ENCODE measurements at places on chromosomes 2 and 18.
A peak's percentile ranks its signal among the peaks of the same experiment; 100 is the strongest.

DNA sequence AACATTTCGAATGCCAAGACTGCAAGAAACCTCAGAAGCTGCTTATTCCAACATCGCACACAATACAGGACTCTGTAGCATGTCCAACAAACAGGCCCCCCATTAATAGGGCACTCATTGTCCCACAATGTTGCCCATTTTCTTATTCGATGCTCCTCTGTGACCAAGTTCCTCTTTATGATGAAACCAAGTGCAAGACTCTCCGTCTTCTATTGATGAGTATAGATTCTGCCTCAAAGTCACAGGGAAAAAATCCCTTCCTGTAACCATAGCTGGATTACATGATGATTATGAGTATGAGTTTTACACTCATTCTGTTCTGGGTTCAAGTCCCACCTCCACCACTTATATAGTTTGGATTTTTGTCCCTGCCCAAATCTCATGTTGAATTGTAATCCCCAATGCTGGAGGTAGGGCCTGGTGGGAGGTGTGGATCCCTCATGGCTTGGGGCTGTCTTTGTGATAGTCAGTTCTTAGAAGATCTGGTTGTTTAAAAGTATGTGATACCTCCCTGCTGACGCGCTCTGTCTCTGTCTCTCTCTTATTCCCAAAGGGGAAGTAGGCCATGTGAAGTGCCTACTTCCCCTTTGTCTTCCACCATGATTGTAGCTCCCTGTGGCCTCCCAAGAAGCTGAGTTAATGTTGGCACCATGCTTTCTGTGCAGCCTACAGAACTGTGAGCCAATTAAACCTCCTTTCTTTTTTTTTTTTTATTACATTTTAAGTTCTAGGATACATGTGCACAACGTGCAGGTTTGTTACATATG lies 148.7 kb downstream of the OSR1 start:
- no peak for DNase-seq

- peak; percentile 63 for DNase-seq
Measured at GRCh38 chr2:20106746-20107145, 55.3 kb upstream of the LAPTM4A start.

DNA sequence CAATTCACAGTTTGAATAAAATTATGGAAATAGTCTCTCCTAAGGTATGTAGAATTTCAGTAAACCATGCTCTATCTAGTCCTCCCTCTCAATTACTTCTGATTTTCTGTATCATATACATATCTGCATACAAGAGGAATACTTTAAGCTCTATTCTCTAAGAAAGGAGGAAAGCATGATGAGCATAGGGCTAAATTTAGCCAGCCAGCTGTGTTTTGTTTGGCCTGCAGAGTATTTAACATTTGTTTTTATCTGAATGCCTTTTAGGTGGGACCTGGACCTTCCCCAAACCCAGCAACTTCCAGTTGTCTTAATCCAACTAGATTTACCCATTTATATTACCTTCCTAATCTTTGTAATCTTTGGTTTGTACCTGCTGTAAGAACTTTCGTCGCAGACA lies 42.2 kb upstream of the FAM117B start:
- no peak for DNase-seq

DNA sequence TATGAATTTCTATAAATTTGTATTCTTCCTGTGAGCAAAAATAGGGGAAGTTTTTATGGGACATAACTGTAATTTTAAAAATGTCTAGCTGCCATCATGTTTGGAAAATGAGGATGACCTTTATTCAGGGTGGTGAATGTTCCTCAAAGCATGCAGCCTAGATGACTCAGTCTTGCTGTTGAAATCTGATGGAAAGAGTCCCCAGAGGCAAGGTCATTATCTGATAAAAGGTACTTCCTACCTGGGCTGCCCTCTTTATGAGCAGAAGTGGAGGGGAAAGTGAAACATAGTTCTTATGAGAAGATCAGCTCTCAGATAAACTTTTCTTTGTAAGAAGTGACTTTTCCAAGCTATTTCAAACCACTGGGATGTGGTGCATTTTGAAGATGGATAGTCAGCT lies 1144.7 kb upstream of the PIK3C3 start:
- no peak for DNase-seq

- no peak for DNase-seq
Measured at GRCh38 chr18:36307513-36307912, 10.0 kb downstream of the FHOD3 start.

GRCh38 chr2:68171684-68172083 lies 14.0 kb downstream of the PNO1 start:
- no peak for DNase-seq

- peak; percentile 67 for DNase-seq
Measured at GRCh38 chr18:3305354-3305762, 43.4 kb downstream of the MYL12B start.

- DNase-seq: no peak
Measured at GRCh38 chr2:74019516-74019915, 34.8 kb downstream of the TET3 start.
